Stimulated activated CD4-positive, alpha-beta T cell treated with anti-CD3 and anti-CD28 coated beads, Interleukin-1b, Interleukin-23, amount 100 ng/mL, for 24 hours (primary cell): ENCODE measurements at places on chromosomes 5 and 9.

DNA sequence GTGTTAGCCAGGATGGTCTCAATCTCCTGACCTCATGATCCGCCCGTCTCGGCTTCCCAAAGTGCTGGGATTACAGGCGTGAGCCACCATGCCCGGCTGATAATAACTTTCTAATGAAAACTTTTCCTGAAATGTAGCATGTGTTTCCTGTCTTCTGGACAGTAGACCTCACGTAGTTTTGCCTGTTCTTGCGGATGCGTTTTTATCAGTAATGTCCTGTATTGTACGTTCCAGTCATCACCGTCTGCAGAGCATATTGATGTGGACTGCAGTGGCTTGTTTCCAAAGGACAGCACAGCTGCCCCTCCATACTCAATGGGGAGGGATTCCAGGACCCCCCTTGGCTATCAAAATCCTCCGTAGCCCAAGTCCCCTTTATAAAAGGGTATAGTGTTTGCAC is 12.8 kb downstream of the EXOC3 start:
- DNase-seq = no peak

GRCh38 chr5:134073404-134073803 is 41.1 kb upstream of the TCF7 start:
- no peak for DNase-seq

GRCh38 chr5:131171276-131171810 is 599 bp downstream of the LYRM7 start:
- no peak for DNase-seq

DNA sequence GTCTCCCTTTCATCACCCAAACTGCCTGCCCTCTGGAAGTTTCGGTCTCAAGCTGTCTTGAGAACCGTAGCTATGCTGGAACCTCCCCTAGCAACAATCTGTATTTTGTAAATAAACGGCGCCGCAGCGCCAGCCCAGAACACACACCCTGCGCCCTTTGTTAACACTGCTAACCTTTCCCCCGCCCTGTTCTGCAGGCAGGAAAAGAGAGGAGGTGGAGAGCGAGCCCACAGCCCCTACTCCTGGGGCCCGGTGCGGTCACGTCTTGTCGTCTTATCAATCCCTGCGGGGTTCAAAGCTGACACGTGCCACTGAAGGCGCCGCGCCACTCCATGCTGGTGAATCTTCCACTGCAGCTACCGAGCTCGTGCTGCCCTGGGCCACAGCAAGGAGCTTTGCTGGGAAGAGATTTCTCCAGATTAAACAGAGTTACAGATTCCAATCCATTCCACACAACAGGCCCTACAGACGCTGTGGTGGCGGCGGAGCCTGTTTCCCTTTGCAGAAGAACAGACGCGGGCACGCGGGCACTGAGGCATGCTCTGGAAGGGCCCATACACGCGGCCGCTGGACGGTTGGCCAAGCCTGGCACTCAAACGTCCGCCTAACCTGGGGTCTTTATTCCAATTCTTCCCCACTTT is 25.3 kb downstream of the ZDHHC11B start:
- no peak for DNase-seq

- no peak for DNase-seq
These were observed 33.6 kb downstream of the TNFAIP8 start for GRCh38 chr5:119389288-119390030.

DNA sequence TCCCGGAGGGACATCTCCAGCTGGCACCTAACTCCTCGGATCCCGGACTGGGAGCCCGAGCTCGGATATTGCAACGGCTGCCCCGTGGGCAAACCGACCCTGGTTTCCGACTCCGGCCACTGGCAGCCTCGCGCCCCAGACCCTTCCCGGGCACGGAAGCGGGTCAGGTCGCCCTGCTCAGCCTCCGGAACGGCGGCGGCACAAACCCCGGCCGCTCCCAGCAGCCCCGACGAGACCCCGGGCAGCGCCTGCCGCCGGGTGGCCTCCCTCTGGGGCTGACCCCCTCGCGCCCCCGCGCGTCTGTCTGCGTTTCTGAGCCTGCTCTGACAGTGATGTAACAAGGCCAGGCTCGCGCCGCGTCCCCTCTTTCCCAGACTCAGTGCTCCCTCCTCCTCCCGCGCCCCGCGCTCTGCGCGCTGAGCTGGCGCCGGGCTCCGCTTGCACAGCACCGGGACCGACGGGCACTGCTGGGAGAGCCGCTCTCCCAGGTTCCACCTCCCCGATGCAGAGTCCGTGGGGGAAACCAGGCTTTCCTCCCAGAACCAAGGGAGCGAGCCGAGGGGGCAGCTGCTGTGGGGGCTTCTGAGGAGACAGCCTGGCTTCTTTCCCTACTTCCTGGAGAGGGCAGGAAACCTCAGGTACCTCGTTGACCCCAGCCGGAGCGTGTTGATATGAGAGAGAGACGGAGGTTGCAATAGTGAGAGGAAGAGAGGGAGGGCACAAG is at the start of gene TMEM215:
Gene TMEM215, plus strand, starts transcription at position 373 of the 724 bp plus-strand sequence. CDS start 644 bp downstream, outside the sequence.
- no peak for DNase-seq

DNA sequence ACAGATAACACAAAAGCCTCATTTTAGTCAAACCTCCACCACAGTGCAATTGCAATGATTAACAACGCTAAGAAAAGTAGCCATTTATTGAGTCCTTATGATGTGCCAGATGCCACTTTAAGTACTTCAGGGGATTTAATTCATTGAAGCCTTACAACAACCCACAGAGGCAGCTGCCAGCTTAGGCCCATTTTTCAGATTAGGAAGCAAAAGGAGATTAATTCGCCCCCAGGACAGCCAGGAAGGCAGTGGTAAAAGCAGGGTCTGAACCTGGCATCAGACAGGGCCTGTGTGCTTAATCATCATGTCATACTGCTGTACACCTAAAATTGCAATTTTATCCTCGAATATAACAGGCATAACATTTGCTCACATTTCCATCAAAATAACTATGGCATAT is 23.9 kb downstream of the MED27 start:
- no peak for DNase-seq

- DNase-seq = no peak
These were observed 49.9 kb downstream of the ADAMTS12 start for GRCh38 chr5:33841891-33842290.

DNA sequence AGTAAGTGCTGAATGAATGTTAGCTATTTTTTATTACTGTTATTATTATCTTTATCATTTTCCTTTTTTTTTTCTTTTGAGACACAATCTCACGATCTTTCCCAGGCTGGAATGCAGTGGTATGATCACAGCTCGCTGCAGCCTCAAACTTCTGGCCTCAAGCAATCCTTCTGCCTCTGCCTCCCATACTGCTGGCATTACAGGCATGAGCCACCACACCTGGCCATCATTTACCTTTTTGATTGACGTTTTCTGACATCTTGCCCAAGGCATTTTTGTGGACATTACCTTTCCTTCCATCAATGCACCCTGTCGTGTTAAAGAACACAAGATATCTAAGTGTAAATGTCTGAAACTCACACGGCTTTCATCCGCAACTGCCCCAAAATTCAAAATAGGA is 138.2 kb downstream of the GAS1 start:
- no peak for DNase-seq

GRCh38 chr5:56011835-56012234 is 17.1 kb upstream of the IL6ST start:
- DNase-seq = no peak

DNA sequence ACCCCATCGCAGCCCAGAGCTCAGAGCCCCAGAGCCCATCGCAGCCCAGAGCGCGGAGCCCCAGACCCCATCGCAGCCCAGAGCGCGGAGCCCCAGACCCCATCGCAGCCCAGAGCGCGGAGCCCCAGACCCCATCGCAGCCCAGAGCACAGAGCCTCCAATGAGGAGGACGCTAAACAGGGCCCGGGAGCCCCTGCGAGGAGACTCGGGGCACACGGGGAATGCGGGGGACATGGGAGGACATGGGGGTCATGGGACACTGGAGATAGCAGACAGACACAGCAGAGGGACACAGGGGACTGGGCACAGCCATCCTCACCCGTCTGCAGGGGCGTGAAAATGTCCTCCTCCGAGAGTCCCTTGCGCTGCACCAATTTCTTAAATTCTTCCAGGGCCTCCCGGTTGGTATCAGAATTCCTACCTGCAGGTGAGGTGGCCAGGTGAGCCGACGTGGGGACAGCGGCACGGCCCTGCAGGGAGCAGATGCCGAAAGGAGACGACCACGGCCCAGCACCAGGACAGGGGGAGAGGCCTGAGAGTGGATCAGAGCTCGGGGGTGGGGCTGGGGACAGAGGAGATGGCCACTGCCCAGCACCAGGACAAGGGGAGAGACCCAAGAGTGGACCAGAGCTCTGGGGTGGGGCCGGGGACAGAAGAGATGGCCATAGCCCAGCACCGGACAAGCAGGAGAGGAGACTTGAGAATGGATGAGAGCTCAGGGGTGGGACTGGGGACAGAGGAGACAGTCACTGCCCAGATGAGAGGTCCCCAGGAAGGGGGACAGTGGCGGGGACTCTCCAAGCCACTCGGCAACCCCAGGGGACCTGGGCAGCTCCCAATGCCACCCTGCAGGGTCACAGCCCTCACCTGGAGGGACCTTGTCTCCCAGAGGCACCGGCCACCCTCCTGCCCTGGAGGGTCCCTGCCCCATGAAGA is 2.8 kb downstream of the OBP2B start:
- DNase-seq = no peak

DNA sequence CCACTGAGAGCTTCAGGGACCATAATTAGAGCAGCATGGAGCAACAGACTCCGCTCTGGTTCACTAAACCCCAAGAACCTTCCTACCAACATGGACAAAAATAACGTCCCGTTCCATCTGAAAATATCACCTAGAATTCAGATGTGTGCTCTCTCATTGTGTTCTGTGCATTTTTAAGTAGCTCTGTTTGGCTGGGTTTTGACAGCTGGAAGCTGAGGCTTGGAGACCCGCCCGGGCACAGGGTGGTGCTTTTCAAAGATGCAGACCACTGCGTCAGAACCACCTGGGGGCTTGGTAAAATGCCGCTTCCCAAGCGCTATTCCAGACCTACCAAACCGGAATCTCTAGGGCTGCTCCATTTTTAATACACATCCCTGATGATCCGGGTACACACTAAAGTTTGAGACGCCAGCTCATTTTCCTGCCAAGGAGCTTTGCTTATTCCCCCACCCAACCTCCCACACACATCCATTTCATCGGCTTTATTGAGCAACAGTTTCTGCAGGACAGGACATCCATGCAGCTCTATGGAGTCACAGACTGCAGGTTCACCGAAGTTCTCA is 104.8 kb downstream of the GABBR2 start:
- DNase-seq = no peak

- no peak for DNase-seq
These were observed 144.1 kb downstream of the SEC61B start for GRCh38 chr9:99366183-99366582.

DNA sequence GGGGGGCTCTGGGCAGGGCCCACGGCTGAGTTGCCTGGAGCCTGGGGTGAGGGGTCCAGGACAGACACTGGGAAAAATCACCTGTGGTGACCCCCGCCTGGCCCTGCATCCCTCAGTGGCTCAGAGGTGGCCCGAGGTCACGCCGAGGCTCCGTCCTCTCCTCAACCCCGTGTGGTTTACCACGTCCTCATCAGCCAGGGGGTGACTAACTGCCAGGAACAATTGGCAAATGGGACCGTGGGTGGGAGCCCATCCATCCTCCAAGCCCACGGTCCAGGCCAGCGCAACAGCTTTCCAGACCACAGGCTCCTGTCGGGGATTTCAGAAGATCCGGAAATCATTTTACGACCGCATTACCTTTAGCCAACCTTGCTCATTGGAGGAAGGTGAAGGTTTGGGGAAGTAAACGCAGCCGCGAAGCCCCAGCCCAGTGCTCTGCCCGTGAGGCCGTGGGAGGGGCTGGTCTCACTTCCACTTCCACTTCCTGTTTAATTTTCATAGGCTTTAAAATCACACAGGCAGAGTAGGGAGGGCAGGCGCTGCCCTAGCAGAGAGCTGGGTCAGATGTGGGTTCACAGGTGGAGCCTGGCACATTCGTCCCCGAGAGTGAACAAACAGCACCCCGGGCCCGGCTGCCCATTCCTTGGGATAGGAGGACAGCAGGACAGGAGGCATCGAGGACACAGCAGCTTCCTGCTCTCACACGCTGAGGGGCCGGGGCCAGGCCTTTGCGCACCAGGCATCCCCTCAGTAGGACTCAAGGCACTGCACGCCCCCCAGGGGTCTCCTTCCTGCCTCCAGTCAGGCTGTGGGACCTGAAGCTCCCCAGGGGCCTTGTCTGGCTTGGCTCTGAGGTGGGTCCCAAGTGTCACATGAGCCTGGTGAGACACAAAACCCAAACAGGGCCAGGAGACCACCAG is 19.8 kb upstream of the SLC9A3 start:
- DNase-seq = no peak

GRCh38 chr5:61320860-61321259 is 11.2 kb upstream of the ZSWIM6 start:
- DNase-seq = no peak

- DNase-seq = peak; percentile 36
These were observed 427 bp downstream of the SERINC5 start for GRCh38 chr5:80255431-80255810.

DNA sequence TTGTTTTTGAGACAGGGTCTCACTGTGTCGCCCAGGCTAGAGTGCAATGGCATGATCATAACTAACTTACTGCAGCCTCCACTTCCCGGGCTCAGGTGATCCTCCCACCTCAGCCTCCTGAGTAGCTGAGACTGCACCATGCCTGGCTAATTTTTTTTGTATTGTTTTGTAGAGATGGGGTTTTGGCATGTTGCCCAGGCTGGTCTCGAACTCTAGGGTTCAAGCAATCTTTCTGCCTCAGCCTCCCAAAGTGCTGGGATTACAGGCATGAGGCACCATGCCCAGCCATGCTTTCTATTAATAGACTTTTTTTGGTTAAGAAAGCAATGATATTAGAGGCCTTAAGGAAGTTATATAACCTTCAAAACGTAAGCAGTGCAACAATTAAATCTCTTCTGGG is 23.3 kb downstream of the CLTA start:
- DNase-seq = no peak

GRCh38 chr5:170493028-170493820 is 10.6 kb upstream of the KCNIP1 start:
- DNase-seq = no peak

DNA sequence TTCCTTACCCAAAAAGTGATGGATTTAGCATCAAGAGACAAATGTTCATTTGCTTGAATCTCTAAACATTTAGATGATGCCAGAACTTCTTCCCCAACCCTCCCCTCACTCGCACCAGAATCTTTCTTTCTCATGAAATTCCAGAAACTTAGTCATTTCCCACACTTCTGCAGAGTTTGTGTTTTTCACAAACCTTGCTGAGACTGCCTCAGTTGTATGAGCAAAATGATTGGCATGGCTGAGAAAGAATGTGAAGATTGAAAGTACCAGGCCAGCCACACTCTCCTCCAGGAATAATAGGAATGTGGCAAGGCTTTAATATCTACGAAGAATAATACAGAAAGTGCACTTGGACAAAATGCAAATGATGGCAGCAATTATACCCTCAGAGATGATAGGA is 428.3 kb upstream of the CDH6 start:
- no peak for DNase-seq
